Heart right ventricle (tissue), 16 donors: ENCODE measurements at places on chromosomes 4 and X.
A peak's percentile ranks its signal among the peaks of the same experiment; 100 is the strongest.

DNA sequence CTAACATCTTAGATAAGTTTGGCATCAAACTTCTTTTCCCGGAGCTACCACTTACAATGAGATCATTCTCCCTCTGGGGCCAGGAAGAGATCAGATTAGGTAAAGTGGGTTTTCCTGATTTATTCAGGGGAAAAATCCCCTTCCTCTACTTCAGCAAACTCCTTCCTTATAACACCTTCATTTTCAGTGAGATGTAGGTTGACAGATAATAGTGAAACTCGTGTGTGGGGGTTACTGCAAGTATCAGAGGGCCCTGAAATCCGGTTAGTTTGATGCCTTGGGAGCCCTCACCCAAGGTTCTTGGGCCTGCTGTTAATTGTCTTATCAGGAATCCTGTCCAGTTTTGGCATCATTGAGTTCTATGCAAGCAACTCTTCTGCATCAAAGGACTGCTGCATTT is 10.8 kb downstream of the FTHL17 start:
- no peak for DNase-seq

DNA sequence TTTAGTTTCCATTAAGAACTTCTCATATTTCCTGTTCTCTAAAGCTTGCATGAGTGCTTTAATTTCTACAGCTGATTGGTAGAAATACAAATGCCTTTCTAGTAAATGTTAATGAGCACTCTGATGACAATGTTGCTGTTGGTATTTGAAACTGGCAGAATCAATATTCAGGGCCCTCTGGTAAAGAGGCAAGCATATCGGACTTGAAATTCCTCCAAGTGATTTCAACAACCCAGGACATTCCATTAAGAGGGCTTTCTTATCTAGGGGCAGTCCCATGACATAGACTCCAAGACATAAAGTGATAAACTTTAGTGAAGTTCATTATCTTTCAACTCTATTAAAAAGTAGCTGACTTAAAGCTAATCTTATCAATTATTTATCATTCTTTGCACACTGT is 83.1 kb upstream of the VCX start:
- DNase-seq, result no peak

DNA sequence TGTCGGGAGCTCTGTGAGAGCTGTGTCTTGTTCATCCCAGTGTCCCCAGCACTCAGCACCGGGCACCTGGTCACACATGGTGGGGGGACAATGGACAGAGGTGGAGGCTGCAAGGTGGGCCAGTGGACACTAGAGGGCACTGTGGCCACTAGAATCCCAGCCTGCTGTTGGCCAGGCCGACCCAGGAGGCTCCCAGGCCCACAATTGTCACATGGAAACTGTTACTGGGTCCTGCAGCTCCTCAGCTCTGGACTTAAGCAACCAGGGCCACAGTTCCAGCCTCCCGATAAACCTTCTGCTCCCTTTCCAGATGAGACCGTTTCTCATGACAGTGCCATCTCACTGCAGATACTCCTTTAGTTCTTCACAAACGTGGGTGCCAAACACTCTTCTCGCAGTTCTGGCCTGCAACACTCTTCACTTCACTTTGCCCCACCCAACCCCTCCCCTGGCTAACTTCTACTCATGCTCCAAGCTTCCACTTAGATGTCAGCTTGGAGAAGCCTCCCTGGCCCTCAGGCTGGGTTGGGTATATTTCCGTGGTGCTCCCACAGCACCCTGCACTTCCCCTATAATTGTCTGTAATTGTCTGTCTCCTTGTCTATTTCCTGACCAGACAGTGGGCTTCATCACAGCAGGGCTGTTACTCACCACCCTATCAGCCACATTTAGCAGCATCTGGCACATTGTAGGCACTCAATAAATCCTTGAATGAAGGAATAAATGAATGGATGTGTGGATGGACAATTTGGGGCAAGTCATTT is 3.5 kb upstream of the IQSEC2 start:
- DNase-seq, result peak; percentile 54

DNA sequence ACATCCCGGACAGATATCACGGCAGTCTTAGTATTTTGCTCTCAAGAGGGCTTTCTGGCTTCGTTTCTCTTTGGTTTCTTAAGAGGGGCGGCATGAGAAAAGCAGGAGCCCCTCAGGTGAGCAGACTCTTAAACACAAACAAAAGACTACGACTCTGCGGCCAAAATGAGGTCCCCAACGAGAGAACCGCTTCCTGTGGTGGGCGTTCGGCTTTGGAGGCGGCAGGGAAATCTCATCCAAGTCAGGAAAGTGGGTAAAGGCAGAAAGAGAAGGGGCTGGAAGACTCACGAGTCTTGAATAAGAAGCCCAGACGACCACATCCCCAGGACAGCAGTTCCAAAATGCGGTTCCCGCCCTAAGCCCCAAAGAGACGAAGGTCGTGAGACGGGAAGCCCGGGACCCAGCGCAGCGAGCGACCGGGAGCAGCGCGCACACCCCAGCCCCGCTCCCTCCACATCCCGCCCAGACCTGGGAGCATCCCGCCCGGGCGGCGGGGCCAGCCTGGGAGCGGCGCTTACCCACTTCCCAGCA is 409 bp downstream of the UGDH start:
- DNase-seq, result no peak

GRCh38 chr4:94925764-94926347 is 168.1 kb downstream of the BMPR1B start:
- DNase-seq, result no peak

- DNase-seq, result peak; percentile 64
These were observed 855 bp downstream of the KLF3 start for GRCh38 chr4:38664706-38665401.

DNA sequence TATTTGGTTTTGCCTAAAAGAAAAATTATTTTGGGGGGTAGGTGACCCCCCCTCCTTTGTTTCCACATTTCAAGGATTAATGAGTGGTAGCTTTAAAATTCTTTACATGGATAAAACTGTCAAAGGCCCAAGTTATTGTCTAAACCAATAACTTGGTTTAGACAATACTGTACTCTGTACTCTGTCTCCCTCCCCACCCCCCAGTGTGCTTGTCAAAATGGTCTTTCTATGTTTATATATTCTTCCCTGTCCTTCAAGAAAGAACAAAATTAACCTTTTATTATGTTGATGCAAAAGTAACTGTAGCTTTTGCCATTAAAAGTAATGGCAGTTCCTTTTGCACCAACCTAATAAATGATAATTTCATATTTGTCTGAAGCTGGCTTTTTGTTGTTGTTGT is 9.5 kb upstream of the RGN start:
- DNase-seq, result no peak

DNA sequence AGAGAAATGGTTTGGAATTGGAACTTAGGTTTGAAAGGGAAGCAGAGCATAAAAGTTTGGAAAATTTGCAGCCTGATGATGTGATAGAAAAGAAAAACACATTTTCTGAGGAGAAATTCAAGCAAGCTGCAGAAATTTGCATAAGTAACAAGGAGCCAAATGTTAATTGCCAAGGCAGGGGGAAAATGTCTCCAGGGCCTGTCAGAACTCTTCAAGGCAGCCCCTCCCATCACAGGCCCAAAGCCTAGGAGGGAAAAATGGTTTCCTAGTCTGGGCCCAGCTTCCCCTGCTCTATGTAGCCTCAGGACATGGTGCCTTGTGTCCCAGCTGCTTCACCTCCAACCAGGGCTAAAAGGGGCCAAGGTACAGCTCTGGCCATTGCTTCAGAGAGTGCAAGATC is 21.2 kb upstream of the DUSP21 start:
- DNase-seq, result no peak

DNA sequence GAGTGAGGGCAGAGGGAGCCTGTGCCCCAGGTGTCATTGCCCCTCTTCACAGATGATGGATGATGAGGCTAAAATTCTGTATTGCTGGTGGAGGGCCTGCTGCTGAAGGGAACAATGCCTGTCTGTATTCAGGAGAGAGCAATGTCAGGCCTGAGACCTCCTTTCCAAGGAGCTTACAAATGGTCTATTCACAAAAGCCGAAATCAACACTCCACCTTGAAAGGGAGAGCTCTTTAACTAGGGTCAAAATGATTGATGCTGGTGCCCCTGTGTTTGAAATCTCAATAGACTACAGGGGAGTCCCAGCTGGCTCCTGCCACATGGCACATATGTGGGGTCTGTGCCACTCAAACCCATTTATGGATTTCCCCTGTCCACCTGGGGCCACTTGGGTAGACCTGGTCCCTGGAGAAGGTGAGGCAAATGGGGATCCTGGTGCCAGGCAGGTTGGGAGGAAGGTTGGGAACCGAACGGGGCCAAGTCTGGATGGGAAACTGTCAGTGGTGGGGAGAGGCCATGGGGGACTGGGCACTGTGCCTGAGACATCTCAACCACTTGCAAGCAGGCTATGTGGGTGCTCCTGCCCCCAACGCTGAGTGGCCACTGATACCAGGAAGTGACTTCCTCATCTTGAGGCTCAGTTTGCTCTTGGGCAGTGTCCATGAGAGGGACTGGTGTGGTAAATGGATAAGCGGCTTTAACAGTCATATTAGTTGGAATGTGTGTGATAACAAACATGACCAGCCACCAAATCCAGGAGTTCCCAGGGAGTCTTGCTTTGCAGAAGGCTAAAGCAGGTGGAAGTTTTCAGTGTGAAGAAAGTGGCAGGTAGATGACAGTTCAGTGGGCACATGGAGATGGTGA is 223.8 kb upstream of the PSAPL1 start:
- no peak for DNase-seq

DNA sequence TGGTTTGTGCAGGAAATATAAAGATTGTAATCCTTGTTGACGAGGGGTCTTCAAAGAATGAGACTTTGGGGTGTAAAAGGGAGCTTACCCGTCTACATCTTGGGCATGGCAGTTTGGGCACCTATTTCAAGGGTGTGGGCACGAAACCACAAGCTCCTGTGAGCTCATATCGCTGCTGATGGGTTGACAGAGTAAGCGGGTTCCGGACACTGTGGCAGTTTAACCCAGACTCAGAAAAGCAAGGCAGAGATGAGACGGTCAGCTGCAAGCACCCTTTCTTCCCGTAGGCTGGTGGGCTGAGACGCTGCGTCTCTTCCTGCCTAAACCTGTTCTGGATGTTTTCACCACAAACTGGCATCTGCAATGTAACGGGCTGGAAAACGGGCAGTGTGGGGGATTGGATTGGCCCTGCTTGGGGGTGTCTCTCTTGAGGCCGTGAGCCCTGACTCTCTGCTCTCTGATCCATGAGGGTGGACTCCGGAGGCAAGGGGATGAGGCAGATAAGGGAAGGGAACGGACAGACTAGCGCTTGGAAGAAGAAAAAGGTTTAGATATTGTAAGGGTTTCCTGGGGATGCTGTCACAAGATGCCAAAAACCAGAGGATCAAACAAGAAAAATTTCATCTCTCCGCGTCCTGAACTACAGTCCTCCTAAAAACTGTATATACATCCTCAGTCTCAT is 237.5 kb downstream of the SHOX start:
- DNase-seq, result no peak

DNA sequence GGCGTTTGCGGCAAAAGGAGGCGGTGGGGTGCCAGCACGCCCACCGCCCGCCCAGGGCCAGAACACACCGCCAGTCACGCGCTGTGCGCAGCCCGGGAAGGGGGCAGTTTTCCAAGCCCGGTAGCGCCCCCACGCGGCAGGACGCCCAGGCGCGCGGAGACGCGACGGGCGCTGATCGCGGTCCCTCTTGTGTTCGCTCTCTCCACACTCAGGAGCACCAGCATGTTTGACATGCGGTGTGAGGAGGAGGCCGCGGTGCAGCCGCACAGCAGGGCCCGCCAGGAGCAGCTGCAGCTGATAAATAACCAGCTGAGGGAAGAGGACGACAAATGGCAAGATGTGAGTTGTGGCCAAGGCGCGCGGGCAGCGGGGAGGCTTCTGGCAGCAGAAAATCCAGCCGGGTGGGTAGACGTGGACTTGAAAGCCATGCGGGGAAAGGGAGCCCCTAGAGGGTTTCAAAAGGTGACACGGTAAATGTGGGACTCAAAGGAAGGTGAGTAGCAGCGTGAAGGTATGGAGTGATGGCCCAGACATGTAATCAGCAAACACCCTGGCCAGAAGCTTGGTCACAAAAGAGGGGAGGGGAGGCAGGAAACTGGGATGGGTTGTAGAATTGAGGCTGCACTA is 104.1 kb downstream of the PHOX2B start:
- DNase-seq, result peak; percentile 76

DNA sequence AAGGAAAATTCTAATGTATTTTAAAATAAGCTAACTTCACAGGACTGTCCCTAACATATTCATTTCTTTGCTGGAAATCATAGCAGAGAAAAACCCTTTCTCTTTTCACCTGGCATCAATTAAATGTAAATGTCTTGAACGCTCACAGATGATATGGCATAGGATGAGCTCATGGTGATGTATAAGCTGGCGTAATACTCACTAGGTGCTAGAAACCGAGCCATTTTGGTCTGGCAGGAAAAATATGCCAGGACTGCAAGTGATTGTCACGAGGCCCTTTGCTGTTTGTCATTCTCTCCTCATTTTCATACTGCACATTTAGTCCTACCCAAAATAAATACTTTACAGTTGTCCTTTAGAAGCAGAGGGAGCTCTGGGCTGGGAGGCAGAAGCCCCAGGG is 222.7 kb upstream of the LNX1 start:
- DNase-seq, result no peak

DNA sequence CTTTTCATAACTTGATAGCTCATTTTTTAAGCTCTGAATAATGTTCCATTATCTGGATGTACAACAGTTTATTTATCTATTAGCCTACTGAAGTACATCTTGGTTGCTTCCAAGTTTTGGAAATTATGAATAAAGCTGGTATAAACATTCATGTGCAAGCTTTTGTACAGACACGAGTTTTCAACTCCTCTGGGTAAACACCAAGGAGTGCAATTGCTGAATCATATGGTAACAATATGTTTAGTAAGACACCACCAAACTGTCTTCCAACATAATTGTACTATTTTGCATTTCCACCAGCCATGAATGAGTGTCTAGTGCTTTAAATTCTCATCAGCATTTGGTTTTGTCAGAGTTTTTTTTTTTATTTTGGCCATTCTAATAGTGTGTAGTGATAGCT is 266.7 kb upstream of the ATOH1 start:
- DNase-seq, result no peak

DNA sequence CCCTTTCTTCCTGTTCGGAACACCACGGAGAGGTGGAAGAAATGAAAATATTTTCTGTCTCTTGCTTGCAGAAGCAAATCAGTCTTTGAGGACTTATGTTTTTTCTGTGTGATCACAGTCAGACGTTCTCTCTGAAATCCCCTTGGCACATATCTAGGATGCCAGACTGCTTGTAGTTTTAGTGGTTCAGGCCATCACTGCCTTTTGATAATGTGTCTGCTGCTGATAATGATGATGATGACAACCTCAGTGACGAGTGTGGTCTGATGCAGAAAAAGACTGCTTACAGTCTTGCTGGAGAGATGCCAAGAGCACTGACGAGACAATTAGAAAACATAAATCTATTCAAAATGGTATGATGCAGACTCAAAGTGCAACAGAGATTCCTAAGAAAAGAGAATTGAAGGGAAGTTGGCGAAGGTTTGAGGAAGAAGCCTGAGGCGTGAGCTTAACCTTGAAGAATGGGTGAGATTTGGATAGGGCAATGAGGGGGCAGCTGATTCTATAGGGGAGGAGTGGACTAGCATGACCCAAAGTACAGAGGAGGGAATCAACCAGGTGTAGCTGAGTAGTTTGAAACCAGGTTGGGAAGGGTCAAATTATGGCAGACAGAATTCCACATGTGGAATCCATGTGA is 7.9 kb downstream of the RAB33A start:
- no peak for DNase-seq
